ENCODE measurements at places on chromosomes 4 and X.

DNA sequence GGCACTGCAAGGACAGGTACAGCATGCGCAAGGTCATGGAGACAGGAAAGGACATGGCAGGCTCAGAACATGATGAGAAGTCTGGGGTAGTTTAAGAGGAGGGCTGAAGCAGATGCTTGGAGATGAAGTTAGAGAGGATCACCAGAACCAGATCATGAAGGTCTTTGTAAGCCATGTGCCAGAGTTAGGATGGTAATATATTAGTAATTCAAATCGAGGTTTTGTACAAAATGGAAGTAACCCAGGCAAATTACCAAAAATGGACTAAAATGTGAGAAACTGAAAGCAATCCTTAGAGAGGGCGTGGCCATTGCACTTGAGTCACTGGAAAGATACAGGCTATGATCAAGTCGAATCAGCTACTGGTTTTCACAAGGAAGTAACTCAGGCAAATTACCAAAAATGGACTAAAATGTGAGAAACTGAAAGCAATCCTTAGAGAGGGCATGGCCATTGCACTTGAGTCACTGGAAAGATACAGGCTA is 13.5 kb downstream of the RXFP1 start:
- no peaks in the 10 kb centered on the region for H3K36me3 ChIP-seq
- no peak overlapping the region for H3K4me3 ChIP-seq
- H3K27ac ChIP-seq: no peak overlapping the region

DNA sequence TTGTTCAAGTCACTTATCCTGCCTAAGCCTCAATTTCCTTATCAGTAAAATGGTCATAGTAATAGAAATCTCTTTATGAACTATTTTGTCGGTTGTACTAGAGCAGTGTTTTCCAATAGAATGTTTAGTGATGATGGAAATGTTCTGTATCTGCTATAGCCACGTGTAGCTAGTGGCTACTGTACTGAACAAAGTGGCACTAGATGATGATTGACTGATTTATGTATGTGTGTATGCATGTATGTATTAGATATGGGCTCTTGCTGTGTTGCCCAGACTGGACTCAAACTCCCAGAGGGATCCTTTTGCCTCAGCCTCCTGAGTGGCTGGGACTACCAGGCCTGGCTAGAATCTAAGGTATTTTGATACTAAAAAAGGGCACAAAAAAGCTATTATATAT is 24.7 kb upstream of the SLC9B1 start:
- no peaks in the 10 kb centered on the region for H3K36me3 ChIP-seq
- H3K4me3 ChIP-seq: no peak overlapping the region
- H3K27ac ChIP-seq: no peak overlapping the region
- no peaks in the 10 kb centered on the region for H3K4me1 ChIP-seq
- no peaks in the 10 kb centered on the region for H3K27me3 ChIP-seq

GRCh38 chr4:85610450-85610849 is 135.5 kb downstream of the ARHGAP24 start:
- no peaks in the 10 kb centered on the region for H3K27me3 ChIP-seq
- no peaks in the 10 kb centered on the region for H3K4me1 ChIP-seq
- H3K4me3 ChIP-seq: no peak overlapping the region
- no peak overlapping the region for H3K27ac ChIP-seq
- no peaks in the 10 kb centered on the region for H3K36me3 ChIP-seq
- no peak for ATAC-seq

DNA sequence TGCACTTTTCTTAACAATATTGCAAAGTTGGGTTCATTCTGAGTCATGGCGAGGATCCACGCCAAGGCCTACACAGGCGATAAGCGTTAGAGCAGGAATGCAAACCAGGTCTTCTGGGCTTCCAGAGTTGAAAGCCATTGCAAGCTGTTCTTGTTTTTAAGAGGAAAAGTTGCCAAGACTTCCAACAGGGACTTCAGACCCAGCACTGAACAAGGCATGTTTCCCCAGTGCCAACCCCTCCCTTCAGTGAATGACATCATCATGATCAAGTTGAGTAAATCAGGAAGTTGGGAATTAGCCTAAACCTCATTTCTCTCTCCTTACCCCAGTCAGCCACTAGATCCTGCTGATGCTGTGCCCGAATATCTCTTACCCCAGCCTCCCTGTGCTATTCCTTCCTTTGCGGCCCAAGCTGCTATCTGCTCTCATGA is 355.1 kb downstream of the HS3ST1 start:
- H3K36me3 ChIP-seq: no peaks in the 10 kb centered on the region
- no peak overlapping the region for H3K27ac ChIP-seq
- peak; percentile 84 for ATAC-seq

DNA sequence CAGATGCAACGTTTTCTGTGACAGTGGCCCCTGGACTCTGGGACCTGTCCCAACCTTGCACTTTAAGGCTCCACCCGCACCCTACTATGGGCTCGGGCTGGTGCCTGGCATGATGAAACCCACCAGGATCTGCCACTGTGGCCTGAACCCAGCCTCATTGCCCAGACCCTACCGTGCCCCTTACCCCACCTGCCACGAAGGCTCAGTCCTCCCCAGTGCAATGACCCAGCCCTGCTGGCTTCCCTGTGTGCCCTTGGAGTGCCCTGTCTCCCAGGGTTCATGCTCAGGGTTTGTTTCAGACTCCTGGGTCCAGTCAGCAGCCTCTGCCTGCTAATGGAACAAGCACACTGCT is 3.1 kb downstream of the UVSSA start:
- no peaks in the 10 kb centered on the region for H3K27me3 ChIP-seq
- peaks cover 51% of the 10 kb centered on the region for H3K4me1 ChIP-seq
- peak overlapping the region; percentile 7 for H3K27ac ChIP-seq
- no peak for ATAC-seq
- no peaks in the 10 kb centered on the region for H3K36me3 ChIP-seq

- H3K4me3 ChIP-seq: no peak overlapping the region
- ATAC-seq: no peak
- no peaks in the 10 kb centered on the region for H3K4me1 ChIP-seq
These were observed 78.7 kb upstream of the PDE5A start for GRCh38 chr4:119707336-119707735.

GRCh38 chrX:72054779-72055489 is 76.8 kb downstream of the RTL5 start:
- no peaks in the 10 kb centered on the region for H3K36me3 ChIP-seq
- no peaks in the 10 kb centered on the region for H3K4me1 ChIP-seq
- no peak for ATAC-seq

GRCh38 chrX:38811515-38812243 is 10.4 kb downstream of the MID1IP1 start:
- no peak overlapping the region for H3K27ac ChIP-seq
- ATAC-seq: no peak
- H3K27me3 ChIP-seq: no peaks in the 10 kb centered on the region
- no peaks in the 10 kb centered on the region for H3K36me3 ChIP-seq
- no peak overlapping the region for H3K4me3 ChIP-seq

- no peak overlapping the region for H3K4me3 ChIP-seq
- no peak overlapping the region for H3K27ac ChIP-seq
- ATAC-seq: no peak
These were observed 1019.9 kb downstream of the CCSER1 start for GRCh38 chr4:91147067-91147466.

GRCh38 chr4:112901962-112902411 is 147.5 kb upstream of the ANK2 start:
- no peaks in the 10 kb centered on the region for H3K4me1 ChIP-seq
- H3K36me3 ChIP-seq: no peaks in the 10 kb centered on the region
- no peaks in the 10 kb centered on the region for H3K27me3 ChIP-seq
- H3K4me3 ChIP-seq: no peak overlapping the region

DNA sequence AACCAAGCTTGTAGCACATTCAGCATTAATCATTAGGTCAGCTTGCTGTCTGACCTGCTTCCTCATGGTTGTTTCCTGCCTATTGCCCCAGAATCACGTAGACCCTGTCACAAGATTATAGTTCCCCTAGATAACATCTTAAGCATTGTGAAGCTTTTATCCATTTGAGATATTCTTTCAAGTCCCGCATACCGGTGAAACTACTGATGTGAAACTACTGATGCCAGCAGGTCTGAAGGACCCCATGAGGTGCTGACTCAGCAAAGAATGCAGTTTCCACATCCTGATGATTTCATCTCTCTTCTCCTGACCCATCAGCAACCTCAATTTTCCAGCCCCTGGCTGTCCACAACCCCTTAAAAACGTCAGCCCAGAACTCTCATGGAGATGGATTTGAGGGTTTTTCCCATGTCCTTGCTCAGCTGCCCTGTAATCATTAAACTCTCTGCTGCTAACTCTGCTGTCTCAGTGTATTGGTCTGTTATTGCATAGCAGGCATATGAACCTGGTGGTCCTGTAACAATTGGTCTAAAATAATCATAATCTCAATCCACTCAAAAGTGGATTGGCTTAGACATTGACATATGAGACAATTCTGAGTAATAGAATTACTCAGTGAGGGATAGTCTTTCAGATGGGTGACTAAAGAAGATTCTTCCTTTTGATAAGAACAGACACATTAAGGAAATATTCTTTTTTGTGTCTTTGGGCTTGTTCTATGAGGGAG is 26.3 kb upstream of the UBA6 start:
- no peaks in the 10 kb centered on the region for H3K27me3 ChIP-seq
- no peaks in the 10 kb centered on the region for H3K4me1 ChIP-seq
- no peak overlapping the region for H3K27ac ChIP-seq
- H3K4me3 ChIP-seq: no peak overlapping the region

Data from gastroesophageal sphincter (tissue), 4 donors.